ENCODE measurements at places on chromosomes 13 and 19.

DNA sequence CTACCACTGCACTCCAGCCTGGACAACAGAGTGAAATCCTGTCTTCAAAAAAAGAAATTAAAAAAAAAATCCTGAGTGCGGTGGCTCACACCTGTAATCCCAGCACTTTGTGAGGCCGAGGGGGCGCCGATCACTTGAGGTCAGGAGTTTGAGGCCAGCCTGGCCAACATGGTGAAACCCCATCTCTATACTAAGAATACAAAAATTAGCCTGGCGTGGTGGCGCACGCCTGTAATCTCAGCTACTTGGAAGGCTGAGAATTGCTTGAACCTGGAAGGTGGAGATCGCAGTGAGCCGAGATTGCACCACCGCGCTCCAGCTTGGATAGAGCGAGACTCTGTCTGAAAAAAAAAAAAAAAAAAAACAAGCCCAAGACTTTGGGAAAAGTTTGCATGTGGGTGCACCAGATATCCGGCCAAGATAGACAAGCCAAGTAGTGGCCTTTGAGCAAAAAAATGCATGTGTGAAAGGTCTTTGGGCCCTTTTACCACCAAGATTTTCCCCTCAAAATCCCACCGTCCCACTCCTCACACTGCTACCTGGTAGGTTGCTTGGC is 5.7 kb downstream of the DNAJB1 start:
- DNase-seq: peak; percentile 43

DNA sequence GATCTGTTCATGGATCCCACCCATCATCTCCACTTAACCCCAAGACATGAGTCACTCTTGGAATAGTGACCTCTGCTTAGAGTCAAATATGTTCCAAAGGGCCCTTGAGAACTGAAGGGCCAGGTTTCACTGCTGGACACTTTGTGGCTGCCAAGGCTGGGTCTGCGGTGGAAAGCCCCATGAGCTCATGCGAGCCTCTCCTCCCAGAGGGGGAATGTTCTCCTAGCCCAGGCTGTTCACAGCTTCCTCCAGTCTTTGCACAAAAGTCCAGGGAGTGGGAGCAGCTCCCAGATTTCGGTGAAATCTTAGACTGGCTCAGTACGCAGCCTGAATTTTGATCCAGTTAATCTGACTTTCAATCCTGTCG is 732 bp upstream of the DCLK1 start:
- no peak for DNase-seq

DNA sequence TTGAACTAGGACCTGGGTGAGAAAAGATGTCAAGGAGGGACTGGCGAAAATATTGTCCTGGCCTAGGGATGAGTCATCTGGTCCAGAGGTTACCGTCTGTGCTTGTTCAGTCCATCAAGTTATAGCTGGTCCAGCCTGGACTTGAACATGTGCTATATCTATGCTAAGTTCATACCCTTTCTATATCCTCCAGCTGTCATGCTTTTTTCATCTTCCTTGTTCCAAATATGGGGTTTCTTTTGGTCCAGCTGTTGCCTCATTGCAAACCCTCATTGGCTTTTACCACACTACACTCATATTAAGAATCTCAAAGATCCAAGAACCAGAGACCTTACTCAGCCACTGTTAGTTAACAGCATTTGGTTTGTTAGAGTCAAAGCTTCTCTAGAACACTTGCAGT is 19.1 kb upstream of the KLF12 start:
- DNase-seq: no peak

- no peak for DNase-seq
Observed at GRCh38 chr13:66618702-66619101, 611.4 kb downstream of the PCDH9 start.

DNA sequence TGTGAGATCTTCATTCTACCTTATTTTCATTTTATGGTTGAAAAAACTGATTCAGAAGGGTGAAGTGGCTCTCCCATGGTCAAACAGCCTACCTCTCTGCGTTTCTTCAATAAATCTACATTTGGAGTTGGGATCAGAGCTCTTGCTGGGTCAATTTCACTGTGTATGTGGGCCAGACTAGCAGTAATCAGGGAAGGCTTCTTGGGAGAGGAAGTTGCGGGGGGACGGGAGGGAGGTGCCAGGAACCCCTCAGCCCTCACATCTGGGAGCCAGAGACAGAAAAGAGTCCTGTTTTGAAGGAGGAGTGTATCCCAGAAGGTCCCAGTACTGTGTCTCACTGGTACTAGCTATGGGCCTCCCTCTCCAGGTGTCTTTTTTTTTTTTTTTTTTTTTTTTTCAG is 934 bp downstream of the KXD1 start:
- DNase-seq: no peak

GRCh38 chr13:95106562-95106961 is 194.7 kb downstream of the ABCC4 start:
- no peak for DNase-seq

DNA sequence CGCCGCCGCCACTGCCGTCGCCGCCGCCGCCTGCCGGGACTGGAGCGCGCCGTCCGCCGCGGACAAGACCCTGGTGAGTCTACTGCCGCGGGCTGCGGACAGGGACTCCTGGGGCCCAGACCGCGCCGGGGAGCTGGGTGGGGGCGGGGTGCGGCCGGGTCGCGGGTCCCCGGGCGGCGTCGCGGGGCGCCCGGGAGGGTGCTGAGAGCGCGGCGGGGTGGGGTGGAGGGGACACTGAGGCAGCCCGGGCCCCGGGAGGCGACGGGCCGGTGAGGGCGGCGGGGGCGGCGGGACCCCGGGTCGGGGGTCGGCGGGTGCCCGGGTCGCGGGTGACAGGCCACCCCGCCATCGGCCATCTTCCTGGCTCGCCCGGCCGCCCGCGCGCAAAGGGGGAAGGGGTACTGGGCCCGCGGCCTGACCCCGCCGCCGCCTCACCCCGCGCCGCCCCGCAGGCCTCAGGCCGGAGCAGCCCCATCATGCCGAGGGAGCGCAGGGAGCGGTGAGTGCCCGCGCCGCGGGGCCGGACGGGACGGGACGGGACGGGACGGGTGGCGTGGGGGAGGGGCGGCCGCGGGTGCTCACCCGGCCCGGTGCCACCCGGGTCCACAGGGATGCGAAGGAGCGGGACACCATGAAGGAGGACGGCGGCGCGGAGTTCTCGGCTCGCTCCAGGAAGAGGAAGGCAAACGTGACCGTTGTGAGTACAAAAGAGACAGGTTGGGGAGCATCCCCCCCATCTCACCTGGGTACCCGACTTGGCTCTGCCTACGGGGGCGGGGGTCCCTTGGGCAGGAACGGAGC is 489 bp downstream of the CCNE1 start:
- no peak for DNase-seq

DNA sequence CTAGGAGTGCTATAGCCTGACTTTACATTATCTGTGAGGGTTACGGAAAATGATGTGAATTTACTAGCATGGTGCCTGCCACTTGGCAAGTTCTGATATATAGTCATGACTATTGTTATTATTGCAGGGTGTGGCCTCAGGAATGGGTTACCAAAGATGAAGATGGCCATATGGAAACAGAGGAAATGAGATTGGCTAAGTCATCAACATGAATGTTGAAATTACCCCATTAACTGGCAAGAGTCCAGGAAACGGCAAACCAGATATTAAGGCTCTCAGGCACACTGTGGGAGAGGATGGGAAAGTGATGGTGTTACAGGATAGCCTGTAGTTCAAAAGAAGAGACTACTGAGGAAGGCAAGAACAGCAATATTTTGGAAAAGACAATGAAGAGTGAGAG is 183.3 kb downstream of the KCNRG start:
- no peak for DNase-seq
